ENCODE measurements at places on chromosomes 16 and 17. TPM values are rescaled to one million over a fixed set of nuclear protein-coding genes. Genes with fewer than 3 reads are reported as not detected.

The ZNRF1 gene
- 31.3 TPM for total RNA-seq

The MPHOSPH6 gene
- total RNA-seq = 31.5 TPM

The TBX6 gene
- 1.4 TPM for total RNA-seq

The CLEC10A gene
- 2.8 TPM for total RNA-seq

The TCAP gene
- 608 TPM for total RNA-seq

The FAM171A2 gene
- total RNA-seq = 9.9 TPM

The SLC5A11 gene
- not detected for total RNA-seq

The UTS2R gene
- total RNA-seq = 5.8 TPM

The FA2H gene
- 0.41 TPM for total RNA-seq

The ITGB4 gene
- total RNA-seq = 48.2 TPM

The TBX21 gene
- total RNA-seq = not detected

The LYRM9 gene
- 26.5 TPM for total RNA-seq

The KRTAP1-4 gene
- not detected for total RNA-seq

The WNT3 gene
- total RNA-seq = 1.4 TPM

The RDM1 gene
- total RNA-seq = 1.6 TPM

The KRT31 gene
- 6.1 TPM for total RNA-seq

The CES3 gene
- 1.8 TPM for total RNA-seq

The MYCBPAP gene
- 0.21 TPM for total RNA-seq

Measured in tongue (tissue), 3 donors.